ENCODE measurements at places on chromosomes 6 and 20.

GRCh38 chr6:24949020-24949569 lies 13.3 kb upstream of the RIPOR2 start:
- peak; percentile 86 for DNase-seq

DNA sequence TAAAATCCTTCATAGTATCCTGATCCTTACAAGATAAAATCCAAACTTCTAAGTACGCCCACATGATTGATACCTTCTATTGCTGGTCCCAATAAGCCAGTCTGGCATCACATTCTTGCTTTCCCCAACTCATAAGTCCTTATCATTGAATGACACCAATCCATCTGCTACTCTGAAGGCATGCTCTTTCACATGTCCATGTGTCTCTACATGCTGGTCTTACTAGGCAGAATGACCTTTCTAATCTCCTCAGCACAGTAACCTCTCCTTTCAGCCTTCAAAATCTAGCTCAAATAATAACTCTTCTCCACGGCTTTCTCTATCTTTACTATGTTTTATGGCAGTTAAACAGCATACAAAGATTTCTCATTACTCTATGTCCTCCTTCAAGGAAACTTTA lies 71.1 kb downstream of the ASCC3 start:
- DNase-seq: no peak

DNA sequence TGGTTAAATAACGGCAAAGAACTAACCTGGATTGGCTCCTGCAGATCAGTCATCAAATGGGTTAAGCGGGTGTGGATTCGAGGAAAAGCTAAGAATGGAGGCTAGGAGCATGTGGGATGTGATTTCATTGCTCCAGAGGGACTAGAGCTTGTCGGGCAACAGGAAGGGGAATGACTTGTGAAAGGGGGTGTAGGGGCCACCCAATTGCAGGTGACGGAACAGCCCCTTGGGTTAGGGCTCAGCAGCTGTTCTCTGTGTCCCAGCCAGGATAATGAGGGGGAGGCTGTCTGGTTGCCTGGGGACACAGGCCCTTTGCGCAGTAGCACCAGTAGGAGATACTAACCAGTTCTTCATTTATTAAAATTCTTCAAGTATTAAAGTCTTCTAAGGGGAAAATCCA lies 25.0 kb upstream of the MRPS18A start:
- no peak for DNase-seq

- DNase-seq: no peak
Observed at GRCh38 chr20:58010666-58011065, 217.8 kb downstream of the ANKRD60 start.

DNA sequence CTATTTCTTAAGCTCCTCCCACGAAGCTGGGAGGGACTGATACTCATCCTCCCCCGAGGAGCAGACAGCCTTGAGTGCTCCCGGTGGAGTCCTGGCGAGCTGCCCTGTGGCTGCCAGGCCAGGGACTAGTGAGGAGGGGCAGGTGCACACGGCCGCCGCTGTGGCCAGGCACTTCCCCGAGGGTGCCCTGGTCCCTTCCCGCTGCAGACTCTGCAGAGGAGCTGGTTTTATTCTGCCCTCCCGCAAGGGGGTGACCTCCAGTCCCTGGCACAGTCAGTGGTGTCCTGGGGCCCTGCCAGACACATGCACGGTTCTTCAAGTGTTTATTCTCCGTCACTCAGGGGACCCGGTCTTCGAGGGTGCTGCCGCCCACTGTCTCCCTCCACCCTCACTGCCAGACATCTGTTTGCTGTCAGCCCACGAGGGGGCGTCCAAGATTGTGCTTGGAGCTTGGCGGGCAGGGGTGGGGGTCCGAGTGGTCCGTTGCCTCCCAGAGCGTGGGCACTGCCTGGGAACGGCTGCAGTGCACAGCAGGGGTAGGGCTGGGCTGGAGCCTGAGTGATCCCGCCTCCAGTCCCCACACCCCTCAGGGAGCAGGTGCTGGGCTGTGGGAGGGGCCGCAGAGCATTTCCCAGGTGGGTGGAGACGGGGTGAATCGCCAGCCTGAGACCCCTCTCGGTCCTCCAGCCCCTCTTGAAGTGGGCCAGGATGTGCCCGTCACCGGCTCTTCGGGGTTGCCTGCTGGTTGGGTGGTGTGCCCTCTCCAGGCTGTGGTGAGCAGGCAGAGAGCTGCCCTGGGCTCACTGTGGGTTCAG lies 3.1 kb upstream of the CABLES2 start:
- no peak for DNase-seq

GRCh38 chr20:4134355-4134834 lies 119.0 kb upstream of the RNF24 start:
- DNase-seq: no peak

- DNase-seq: no peak
Observed at GRCh38 chr6:35083507-35083906, 57.6 kb downstream of the TCP11 start.

Data from activated CD8-positive, alpha-beta memory T cell treated with anti-CD3 and anti-CD28 coated beads, Interleukin-2, amount 10 ng/mL, durations not matched to agents 7 days and 5 days (primary cell).